ENCODE measurements at places on chromosomes 12 and 14.

DNA sequence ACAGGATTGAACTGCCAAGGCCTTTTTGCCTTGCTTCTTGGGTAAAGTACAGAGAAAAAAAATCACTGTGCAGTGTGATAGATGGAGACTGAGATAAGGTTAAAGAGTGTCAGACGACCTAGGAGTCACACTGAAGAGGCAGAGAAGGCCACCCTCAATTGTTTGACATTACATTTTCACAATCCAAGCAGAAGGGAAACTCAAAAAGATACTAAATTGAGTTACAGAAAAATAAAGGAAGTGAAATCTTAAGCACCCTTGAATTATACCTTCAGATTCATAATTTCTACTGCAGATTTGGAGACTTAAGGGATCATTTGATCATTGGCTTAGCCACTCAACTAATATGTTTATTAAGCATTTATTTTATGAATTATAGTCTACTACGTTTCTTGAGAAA lies 97.1 kb downstream of the MYF5 start:
- no peak for DNase-seq

DNA sequence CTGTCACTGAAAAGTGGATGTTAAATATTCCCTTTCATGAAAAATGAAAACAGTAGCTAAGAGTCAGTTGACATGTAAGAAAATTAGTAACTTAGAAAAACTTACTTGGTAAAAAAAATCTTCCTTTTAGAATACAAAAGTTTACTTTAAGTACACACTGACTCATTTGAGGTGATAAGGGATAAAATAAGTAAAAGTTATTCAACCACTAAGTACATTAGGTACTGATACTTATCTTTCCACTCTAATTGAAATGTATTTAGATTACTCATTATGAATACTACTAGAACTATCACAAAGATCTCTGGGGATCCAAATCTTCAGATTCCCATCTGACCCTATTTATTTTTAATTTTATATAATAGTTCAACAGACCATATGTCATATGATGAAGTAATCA lies 12.2 kb downstream of the SYCP3 start:
- no peak for DNase-seq

GRCh38 chr14:88242446-88242845 lies 80.6 kb downstream of the KCNK10 start:
- DNase-seq: no peak

- no peak for DNase-seq
Observed at GRCh38 chr12:112333019-112333418, 49.2 kb downstream of the HECTD4 start.

DNA sequence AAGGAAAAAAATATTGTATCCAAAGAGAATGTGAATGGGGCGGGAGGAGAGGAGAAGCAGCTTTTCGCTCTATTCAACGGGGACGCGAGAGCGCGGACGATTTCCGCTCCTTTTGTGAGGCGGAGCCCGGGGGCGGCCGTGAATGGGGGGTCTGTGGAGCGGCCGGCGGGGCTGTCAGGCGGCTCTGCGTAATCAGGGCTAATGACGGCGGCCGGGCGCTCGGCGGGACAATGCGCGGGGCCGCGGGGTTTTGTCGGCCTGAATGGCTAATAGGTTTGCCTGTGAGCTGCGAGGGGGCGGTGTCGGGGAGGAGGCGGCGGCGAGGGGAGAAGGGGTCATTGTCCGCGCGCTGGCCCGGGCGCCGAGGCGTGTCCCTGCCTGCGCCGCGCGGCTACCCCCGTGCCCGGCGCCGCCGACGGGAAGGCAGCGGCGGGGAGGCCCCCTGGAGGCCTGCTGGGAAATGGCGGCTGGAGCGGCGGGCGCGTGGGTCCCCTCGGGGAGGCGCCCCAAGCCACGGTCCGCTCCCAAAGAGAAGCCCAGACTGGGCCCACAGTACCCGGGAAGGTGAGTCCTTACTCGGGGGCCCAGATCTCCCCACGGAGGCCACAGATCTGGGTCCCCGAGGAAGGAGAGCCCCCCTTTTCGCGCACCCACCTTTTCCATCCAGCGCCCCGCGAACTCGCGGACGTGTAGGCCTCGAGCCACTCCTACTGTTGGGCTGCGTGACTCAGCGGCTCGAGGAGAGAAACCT lies 6.0 kb downstream of the SIX6 start:
- DNase-seq: no peak

- DNase-seq: no peak
Observed at GRCh38 chr14:32350020-32350419, 20.9 kb downstream of the AKAP6 start.

DNA sequence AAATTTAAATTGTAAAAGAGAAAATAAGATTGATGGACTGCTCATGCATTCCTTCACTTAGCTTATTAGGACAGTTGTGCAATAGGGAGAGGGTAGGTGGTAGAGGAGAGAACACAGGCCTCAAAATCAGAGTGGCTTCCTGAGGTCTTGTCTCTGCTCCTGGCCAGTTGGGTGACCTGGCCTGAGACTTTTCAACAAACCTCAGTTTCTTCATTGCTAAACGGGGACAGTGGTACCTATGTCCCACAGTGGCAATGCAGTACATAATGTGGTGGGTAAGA lies 2.6 kb downstream of the MAP3K12 start:
- DNase-seq: no peak

DNA sequence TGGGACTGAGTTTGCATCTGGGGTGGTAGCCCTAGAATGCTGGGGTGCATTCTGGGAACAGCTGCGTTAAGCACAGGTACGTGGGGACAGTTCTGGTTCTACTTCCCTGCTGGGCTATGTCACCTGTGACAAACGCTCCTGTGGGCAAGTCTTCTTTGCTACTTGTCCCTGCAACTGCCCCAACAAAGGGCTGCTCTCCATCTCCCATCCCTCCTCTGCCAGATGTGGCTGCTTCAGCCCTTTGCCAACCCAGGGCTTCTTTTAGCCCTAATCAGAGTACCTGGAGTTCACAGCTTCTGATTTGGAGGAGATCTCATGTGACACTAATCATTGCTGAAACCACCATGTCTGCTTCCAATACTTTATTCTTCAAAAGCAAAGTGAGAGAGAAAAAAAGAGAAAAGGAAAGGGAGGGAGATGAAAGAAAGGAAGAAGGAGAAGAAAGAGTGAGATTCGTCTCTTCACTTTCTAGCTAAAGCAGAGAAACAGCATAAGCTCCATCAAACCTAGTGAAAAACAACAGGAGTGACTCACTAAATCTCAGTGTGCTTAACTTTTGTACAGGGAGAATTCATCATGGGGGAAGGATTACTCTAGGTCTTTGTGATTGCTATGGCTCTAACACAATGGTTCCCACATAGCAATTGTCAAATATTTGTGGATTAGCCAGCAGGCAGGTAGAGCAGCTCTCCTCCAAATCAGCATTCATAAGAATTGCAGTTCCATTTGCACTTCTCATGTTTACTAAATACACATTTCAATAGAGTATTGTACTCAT lies 174.8 kb downstream of the LRIG3 start:
- DNase-seq: no peak

DNA sequence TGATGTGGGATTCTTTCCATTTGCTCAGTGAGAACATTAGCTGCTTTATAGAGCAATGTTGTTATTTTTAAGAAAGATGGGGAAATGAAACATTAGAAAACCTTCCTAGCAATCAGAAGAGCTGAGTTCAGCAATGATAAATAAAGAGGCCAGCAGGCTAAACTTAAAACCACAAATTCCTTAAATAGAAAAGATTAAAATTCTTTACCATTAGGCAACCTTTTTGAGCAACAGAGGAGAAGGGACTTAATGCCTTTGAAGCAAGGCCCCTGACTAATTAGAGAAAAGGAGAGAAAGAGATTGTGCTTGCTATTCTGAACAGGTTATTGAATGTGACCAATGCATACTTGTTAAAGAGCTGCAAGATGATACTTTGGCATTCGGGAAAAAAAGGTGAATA lies 160.8 kb upstream of the LMO3 start:
- no peak for DNase-seq

DNA sequence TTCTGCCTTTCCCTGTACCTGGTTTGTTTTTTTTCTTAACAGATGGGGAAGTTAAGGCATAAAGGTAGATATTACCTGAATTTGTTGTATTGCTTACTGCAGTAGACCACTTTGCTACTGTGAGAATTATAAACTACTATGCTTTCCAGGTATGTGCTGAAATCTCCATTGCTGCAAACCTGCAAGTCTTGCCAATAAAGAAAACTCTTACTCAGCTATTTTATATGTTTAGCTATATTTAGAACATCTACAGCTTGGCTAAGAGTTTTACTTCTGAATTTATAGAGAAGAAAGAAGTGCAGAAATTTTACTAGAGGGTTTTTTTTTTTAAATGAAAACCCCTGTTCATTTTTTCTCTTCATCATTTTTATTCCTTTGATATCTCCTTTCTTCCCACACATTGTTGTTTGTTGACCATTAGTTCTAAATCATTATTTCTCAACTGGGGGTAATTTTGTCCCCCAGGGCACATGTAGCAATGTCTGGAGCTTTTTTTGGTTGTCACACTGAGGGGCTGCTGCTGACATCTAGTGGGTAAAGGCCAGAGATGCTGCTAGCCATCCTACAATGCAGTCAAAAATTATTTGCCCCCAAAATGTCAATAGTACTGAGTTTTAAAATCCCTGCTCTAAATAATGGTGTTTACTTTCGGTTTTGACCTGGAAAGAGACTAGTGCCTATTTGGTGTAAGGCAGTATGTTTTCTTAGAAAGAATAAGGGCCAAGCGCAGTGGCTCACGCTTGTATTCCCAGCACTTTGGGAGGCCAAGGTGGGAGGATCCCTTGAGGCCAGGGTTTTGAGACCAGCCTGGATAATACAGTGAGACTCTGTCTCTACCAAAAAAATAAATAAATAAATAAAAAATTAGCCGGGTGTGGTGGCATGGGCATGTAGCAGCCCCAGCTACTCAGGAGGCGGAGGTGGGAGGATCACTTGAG lies 48.6 kb downstream of the PCNX1 start:
- no peak for DNase-seq

GRCh38 chr12:131448254-131448795 lies 262.6 kb upstream of the SFSWAP start:
- DNase-seq: no peak

All from activated T-helper 9 cell treated with anti-CD3 and anti-CD28 coated beads, Interleukin-2, amount 50 U/mL, for 16 hours (primary cell).